ENCODE measurements at places on chromosomes 12 and 14.

DNA sequence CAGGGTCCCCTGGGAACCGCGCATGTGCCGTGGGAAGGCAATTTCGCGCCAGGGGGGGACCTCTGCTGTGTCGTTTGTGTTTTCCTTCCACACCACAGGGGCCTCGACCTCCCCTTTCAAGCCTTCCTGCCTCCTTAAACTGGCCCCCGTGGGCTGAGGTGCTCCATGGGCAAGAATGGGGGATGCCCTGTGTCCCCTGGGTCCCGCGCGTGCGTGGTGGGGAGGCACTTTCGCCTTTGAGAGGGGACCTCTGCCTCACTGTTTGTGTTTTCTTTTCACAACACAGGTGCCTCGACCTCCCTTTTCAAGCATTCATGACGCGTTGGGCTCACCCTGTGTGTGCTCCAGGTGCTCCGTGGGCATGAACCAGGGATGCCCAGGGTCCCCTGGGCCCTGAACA, 348.8 kb downstream of the ALG10 start:
- no peak for DNase-seq

DNA sequence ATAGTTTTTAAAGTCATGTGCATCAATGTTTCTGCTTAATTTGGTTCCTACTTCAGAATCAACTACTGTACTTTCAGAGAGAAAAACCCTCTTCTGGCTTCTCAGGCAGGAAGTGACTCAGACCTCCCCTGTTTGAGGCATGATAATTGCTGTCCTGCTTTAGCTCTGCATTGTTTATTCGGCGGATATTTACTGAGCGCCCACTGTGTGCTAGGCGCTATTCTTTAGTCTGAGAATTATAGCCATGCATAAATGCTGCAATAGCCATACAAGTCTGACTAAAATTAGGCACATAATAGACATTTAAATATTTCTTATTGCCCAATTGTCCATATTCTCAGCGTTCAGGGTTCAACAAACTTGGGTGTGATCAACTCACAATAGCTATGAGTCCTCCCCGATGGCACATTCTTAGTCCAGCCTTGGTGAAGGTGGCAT, 6.1 kb upstream of the AMIGO2 start:
- DNase-seq: peak; percentile 44

DNA sequence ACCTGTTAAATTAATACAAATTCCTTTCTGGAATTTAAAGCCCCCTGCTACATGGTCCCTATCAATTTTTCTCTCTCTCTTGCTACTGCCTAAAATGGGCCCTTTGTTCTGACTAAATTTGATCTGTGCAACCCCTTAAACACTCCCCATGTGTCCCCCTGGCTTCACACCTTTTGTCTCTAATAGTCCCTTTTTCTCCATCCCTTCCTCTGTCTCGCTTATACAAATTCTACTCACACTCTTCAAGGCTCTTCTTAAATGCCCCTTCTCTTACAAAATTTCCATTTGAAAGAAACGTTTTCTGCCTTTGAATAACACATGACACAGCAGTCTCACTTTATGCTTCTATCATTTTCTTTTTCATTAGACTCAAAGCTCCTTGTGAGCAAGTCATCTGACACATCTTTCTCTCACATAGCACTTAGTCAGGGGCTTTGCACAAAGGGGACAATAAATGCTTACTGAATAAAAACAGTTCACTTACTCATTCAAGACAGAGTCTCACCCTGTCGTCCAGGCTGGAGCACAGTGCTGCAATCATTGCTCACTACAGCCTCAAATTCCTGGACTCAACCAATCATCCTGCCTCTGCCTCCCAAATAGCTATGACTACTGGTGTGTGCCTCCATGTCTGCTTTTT, 41.5 kb upstream of the NR2C1 start:
- no peak for DNase-seq

DNA sequence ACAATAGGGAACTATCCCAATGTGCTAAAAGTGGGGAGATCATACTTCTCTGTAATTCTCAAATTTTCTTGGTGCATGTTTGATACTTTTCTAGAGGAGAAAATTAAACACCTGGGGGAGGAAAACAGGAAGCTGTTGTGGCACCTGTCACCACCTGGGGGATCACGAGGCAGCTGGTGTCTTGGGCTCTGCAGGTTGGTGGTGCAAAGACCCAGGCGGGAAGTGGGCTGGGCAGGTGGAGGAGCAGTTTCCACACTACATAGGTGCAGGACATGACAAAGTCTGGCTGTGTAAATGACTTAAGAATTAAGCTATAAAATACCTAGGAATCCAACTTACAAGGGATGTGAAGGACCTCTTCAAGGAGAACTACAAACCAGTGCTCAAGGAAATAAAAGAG, 23.2 kb downstream of the PEX5 start:
- DNase-seq: no peak

All from stimulated activated CD4-positive, alpha-beta T cell treated with anti-CD3 and anti-CD28 coated beads, Interleukin-15, amount 100 ng/mL, for 24 hours (primary cell).